ENCODE measurements at places on chromosomes 16 and 17.

- no peak for DNase-seq
Observed at GRCh38 chr16:64345142-64345541, 776.7 kb downstream of the CDH11 start.

DNA sequence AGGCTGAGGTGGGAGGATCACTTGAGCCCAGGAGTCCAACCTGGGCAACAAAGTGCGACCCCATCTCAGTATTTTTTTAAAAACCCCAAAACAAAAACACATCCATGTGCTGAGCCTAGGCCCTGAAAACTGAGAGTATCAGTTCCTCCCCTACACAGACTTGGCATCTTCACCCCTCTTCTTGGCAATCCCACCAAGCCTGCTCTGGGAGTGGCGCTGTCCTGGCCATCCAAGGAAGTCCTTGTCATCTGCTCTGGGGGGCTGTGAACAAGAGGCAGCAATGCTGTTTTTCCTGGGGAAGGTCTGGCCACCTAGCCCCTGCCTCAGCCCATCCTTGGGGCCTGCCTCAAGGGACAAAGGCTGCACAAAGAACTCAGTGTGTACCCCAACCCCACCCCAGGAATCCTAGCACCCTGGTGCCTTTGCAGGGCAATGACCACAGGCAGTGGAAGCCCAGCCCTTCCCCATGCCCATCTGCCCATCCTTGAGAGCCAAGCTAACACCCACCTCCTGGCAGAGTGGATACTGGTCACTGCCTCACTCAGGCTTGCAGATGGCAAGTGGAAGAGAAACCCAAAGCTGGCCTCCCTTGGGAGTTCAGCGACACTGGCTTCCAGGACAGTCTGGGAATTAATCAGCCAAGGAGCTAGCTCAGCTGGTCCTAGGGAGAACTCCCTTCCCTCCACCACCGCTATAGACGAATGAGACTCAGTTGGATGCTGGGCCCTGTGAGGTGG is 14.8 kb upstream of the GFOD2 start:
- no peak for DNase-seq

DNA sequence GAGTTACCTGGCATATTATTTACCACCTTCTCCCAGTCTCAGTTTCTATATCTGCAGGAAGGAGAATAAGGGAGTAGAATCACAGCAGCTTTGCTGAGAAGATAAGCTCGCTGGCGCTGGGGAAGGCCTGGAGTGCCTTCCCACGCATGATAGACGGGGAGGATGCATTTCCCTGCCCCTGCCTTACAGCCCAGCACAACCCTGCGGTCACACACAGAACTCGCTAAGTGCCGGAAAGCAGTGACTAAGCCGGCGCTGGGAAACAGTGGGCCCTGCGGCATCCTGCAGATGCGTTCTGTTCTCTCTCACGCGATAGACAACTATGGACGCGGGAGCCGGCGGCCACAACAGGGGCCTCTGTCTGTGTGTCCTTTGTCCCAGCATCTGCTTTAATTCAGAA is 4.8 kb downstream of the CA5A start:
- no peak for DNase-seq

DNA sequence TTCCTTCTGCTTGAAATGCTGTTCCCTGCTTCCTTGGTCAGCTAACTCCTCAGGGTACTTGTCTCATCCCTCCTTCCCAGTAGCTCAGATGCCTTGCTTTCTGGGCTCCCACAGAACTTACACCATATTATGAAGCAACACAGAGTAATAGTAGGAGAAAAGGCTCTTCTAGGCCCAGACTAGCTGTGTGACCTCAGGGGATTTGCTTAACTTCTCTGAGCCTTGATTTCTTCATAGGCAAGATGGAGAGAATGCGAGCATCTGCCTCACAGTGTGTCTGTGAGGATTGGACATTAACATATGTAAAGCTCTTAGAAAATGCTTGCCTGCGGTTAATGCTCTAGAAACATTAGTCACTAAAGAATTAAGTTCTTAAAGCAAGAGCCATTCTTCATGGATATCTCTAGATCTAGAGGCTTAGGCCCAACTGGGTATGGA is 22.3 kb upstream of the PECAM1 start:
- no peak for DNase-seq

DNA sequence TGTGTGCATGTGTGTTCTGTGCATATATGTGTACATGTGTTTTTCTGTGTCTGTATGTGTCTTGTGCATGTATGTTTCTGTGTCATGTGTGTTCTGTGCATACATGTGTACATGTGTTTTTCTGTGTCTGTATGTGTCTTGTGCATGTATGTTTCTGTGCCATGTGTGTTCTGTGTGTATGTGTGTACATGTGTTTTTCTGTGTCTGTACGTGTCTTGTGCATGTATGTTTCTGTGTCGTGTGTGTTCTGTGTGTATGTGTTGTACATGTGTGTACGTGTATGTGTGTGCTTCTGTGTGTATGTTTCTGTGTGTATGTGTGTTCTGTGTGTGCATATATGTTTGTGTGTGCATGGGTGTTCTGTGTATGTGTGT is 8.4 kb upstream of the RAB37 start:
- no peak for DNase-seq

DNA sequence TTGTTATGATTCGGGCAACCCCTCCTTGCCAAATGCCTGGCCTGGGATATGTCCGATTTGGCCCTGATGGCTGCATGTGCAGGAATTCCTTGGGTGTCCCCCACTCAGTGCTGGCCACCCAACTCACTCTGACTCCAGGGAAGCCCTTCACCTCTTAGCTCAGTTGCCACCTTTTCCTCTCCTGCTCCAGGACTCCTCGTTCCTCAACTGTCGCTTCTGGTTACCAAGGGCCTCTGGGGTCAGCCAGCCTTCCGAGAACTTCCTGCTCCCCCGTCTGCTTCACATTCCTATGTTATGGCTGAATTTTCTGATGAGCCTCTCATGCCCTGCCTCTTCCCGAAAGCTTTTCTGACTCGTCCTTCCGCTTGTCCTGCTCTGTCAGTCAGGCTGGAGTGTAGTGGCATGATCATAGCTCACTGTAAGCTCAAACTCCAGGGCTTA is 63.5 kb downstream of the SPACA3 start:
- DNase-seq = no peak

DNA sequence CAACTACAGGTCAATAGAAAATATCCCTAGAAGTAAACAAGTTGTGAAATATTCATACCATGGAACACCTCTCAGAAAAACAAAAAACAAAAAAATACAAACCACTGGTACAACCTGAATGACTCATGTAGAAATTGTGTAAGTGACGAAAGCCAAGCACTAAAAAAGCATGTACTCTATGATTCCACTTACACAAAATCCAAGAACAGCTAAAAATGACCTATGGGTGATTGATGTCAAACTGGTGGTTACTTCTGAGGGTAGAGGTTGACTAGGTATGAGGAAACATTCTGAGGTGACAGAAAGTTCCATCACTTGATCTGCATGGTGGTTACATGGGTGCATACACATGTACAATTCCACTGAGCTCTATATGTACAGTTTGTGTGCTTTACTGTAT is 31.1 kb downstream of the DHRS7C start:
- DNase-seq = no peak

GRCh38 chr16:47016700-47017133 is 43.2 kb upstream of the DNAJA2 start:
- no peak for DNase-seq

GRCh38 chr16:55189682-55190636 is 134.0 kb upstream of the IRX6 start:
- no peak for DNase-seq

GRCh38 chr17:31136319-31136718 is 41.5 kb downstream of the NF1 start:
- DNase-seq = no peak

DNA sequence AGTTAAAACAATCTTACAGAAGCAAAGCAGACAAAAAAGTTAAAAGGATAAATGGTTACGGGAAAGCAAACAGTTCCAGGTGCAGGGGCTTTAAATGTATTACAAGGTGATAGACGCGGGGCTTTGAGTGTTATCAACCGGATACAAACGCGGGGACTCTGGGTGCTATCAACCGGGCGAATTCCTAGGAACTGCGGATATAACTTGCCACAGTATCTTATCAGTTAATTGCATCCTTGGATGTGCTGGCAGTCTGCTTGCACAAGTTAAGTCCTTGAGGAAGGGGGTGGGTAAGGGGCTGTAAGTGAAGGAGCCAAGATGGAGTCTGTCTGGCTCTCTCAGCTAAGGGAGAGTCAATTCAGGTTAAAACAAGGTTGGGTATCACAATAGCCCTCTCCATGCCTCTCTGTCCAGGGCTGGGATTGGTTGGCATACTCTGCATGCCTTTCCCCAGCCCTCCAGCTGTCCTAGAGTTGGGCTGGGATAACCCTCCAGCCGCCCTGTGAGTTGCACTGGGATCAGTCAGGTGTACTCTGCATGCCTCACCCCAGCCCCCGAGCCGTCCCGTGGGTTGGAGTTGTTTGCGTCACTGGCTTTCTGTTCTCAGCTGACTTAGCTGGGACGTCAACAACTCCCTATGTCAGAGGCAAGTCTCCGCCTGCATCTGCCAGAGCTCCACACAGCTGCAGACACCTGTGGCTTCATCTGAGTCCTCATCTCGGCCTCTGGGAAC is 40.9 kb downstream of the TMEM235 start:
- no peak for DNase-seq

DNA sequence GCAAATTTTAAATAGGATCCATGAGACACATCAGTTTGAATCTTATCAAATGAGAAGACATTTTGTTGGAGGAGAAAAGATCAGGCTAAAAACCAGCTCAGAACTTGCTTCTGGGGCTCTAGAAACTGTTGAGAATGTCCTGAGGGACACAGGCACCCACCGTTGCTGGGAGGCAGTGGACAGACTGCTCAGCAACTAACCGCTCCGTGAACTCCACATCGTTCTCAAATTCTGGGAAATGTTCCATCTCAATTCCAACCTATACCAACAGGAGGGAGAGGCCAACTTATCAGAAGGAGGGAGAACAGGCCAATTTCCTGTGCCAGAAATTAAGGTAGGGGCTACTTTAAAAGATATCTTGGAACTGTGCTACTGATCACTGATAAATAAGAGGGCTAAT is 8.3 kb downstream of the TAT start:
- DNase-seq = no peak

- DNase-seq = no peak
Observed at GRCh38 chr17:69466451-69466850, 52.0 kb downstream of the MAP2K6 start.

GRCh38 chr16:31200821-31201568 is 1.6 kb downstream of the PYCARD start:
- no peak for DNase-seq

- peak; percentile 82 for DNase-seq
Observed at GRCh38 chr16:75206749-75207451, at the start of gene CTRB2. CTRB2 (minus strand) TSS chr16:75207161; CDS start chr16:75207141, 20 bp downstream.

DNA sequence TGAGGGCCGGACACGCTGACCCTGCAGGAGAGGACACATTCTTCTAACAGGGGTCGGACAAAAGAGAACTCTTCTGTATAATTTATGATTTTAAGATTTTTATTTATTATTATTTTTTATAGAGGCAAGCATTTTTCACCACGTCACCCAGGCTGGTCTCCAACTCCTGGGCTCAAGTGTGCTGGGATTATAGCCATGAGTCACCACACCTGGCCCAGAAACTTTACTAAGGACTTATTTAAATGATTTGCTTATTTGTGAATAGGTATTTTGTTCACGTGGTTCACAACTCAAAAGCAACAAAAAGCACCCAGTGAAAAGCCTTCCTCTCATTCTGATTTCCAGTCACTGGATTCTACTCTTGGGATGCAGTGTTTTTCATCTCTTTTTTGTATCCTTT is 2.3 kb upstream of the SERPINF1 start:
- no peak for DNase-seq

GRCh38 chr16:54996186-54996585 is 65.5 kb downstream of the IRX5 start:
- no peak for DNase-seq

DNA sequence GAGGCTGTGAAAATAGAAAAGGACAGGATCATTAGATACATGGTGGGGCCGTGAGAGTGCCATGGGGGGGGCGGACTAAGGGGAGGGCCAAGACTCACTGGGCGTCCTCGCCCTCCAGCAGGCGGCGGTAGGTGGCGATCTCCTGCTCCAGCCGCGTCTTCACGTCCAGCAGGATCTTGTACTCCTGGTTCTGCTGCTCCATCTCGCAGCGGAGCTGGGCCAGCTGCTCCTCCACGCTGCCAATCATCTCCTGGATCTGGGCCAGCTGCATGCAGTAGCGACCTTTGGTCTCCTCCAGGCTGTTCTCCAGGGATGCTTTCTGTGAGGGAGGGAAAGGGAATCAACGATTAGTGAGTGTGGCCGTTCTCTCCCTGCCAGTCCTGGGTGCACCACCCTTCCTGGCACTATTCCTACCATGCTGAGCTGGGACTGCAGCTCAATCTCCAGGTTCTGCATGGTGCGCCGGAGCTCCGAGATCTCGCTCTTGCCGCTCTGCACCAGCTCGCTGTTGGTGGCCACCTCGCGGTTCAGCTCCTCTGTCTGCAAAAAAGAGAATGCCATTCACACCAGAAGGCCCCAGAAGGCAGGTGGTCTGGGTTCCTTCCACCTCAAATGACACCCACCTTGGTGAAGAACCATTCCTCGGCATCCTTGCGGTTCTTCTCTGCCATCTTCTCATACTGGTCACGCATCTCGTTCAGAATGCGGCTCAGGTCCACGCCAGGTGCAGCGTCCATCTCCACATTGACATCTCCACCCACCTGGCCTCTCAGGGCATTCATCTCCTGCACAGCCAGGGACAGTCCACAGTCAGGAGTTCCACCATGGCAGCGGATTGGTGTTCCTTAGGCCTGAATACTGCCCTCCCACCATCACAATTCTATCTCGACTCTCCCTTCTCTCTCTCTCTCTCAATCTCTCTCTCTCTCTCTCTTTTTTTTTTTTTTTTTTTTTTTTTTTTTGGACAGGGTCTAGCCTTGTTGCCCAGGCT is 3.3 kb downstream of the KRT14 start:
- peak; percentile 30 for DNase-seq

- DNase-seq = peak; percentile 93
Observed at GRCh38 chr16:47037746-47038458, 64.4 kb upstream of the DNAJA2 start.

- no peak for DNase-seq
Observed at GRCh38 chr16:85246473-85246872, 134.2 kb upstream of the CIBAR2 start.

- no peak for DNase-seq
Observed at GRCh38 chr17:74351552-74352210, 10.0 kb downstream of the BTBD17 start.

DNA sequence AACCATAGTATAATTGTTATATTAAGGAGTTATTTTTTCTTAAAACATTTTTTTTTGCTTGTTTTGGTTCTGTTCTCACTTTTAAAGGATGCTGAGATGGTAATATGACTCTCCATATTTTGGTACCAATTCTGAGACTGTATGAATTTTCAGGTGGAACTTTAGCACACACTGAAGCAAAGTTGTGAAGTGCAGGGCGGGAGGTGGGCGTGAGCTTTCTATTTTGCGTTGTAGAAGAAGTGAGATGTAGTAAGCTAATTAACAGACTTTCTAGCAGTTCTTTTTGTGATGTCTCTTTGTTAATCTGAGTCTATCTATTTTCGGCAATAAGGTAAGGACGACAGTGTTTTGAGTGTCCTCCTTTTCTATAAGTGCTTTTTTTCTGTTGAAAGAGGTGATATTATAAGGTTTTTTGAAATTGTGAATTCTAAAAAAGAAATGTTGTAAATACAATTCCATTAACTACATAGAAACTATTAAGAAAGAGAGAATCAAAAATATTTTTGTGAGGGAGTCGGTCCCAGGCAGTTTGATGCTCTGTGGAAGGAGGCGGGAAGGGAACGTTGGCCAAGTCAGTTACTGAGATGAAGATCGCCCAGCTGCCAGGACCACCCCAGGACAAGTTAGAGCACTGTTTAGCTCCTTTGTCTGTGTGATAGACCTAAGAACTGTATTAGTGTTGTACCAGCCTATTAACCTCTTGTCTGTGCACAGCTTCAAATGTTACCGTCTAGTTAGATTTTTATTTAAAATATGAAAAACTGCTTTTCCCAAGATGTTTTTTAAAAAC is 65.0 kb downstream of the CCDC182 start:
- no peak for DNase-seq

GRCh38 chr17:40319651-40320540 is 10.9 kb downstream of the RARA start:
- peak; percentile 84 for DNase-seq
